ENCODE measurements at places on chromosomes 5 and 9. TPM values are rescaled to one million over a fixed set of nuclear protein-coding genes. Genes with fewer than 3 reads are reported as not detected.

The TMEM8B gene
- 30.2 TPM for polyA plus RNA-seq

The SH3PXD2B gene
- polyA plus RNA-seq: 32.1 TPM

The LRRC70 gene
- polyA plus RNA-seq: 5.7 TPM

The KIF20A gene
- polyA plus RNA-seq: 50.7 TPM

The FOXI1 gene
- 5.2 TPM for polyA plus RNA-seq

The CXCL14 gene
- polyA plus RNA-seq: 34.1 TPM

The COL5A1 gene
- 87.5 TPM for polyA plus RNA-seq

The PAEP gene
- 0.38 TPM for polyA plus RNA-seq

The LCN1 gene
- polyA plus RNA-seq: not detected

GRCh38 chr9:2469681-2470221, 151.8 kb upstream of the VLDLR start:
- DNase-seq: peak; percentile 86

DNA sequence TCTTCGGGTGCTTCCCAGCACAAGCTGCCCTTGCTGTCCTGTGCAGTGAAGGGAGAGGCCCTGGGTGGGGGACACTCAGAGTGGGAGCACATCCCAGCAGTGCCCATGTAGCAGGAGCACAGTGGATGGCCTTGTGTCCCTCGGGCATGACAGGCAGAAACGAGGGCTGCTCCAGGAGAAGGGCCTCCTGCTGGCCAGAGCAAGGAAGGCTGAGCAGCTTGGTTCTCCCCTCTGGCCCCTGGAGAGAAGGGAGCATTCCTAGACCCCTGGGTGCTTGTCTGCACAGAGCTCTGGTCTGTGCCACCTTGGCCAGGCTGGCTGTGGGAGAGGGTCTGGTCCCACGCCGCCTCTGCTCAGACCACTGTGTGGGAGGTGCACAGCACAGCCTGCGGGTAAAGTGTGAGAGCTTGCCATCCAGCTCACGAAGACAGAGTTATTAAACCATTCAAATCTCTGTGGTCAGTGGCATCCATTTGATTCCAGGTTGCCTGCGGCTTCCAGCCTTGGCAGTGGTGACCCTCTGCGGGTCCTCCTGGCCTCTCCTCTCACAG, 18.3 kb downstream of the FBXW5 start:
- no peak for DNase-seq

DNA sequence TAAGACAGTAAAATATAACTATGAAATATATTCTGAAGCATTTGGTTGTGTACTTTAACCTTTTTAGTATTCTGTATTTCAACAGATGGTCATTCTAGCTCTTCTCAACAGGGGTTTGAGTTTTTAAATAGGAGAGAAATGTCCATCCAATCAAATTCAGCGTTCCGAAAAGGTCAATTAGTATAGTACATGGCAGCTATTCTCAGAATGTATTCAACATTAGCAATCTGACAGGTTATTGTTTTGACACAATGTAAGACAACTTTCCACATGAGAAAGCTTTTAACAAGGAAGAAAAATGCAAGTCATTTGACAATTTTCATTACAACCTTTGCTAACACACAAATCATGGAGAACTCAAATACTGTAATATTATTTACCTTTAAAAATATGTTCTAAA, 996.3 kb upstream of the CDH10 start:
- DNase-seq: no peak

DNA sequence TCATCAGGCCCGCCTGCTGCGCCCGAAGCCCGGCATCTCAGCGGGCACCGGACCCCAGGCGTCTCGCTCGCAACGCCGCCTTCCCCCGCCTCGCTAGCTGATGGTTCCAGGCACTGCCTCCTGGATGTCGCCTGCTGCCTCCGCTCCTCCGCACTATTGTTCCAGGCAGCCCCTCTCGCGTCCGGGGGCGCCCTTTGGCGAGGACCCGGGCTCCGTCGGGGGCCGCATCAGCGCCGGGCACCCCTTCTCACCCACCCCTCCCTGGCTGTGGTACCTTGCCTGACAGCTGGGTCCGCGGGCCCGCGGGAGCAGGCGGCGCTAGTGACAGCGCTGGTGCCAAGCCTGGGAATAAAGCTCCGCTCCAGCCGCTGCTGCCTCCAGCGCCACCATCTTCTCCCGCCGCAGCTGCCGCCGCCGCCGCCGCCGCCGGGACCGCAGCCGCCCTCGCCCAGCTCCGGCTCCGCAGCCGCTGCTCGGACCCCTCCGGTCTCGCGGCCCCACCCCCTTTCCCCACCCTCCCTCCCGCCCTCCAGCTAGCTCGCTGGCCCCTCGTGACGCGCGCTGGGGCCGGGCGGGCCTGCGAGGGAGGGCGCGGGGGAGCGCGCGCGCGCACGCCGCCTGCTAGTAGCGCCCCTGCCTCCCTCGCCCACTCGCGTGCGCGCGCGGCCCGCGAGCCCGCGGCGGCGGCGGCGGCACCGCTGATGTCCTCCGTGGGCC, at the start of gene APBA1:
Gene APBA1 (minus strand): TSS at position 493 of the 717 bp plus-strand sequence.
- peak; percentile 76 for DNase-seq

- no peak for DNase-seq
Measured at GRCh38 chr5:61299261-61299681, 32.8 kb upstream of the ZSWIM6 start.

GRCh38 chr5:16483361-16483760, 17.8 kb upstream of the ZNF622 start:
- DNase-seq: no peak

- no peak for DNase-seq
Measured at GRCh38 chr9:129490583-129491486, 130.1 kb downstream of the C9orf50 start.

DNA sequence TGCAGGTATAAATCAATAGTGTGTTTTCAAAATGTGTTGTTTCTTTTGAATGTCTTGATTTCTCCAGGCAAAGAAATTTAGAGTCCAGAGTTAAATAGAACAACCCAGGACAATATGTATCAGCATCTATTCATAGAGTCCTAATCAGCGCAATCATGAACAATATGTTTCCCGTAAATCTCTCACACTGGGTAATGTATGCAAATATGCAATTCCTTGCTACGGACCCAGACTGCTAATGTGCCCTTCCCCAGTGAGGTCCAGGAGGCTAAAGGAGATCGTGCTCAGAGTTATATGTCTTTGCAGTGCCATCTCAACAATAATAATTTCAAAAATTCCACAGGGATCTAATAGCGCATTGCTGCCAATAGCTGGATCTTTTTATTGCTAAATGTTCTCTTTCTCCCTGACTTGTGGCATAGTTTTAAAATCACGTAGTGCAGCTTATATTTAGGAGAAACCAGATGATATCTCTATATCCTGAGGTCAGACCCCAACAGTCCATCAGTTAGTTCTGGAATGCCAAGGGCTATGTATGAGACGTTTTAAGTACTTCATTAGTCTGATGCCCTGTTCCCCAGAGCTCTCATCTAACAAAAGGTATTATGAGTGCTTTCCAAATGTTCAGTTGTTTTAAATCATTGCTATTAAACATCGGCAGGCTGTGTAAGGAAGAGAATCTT, 145.1 kb downstream of the MARCHF11 start:
- no peak for DNase-seq

- DNase-seq: no peak
Measured at GRCh38 chr9:77726289-77726688, 78.2 kb upstream of the GNA14 start.

- no peak for DNase-seq
Measured at GRCh38 chr5:167533814-167534795, 757.3 kb upstream of the WWC1 start.

GRCh38 chr9:81673310-81673709, 16.0 kb downstream of the TLE1 start:
- no peak for DNase-seq
